Suprapubic skin (tissue), 4 donors: ENCODE measurements at places on chromosomes 5 and 9.

DNA sequence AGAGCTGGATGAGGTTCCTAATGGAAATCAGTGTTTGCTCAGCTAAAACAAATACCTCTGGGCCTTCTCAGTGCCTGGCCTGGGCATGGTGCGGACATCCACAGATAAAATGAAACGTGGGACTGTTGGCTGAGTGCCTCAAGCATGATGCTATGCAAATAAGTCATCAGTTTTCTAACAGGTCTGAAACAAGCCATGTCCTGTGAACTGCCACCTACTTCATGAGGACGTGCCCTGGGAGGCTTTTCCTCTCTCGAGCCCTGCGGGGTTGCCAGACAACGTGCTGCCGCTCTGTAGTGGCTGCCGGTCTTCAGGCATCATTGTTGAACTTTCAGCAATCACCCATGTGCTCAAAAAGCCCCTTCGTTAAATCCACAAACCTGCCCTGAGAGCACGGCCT is 240.4 kb upstream of the IRX2 start:
- no peak for DNase-seq

DNA sequence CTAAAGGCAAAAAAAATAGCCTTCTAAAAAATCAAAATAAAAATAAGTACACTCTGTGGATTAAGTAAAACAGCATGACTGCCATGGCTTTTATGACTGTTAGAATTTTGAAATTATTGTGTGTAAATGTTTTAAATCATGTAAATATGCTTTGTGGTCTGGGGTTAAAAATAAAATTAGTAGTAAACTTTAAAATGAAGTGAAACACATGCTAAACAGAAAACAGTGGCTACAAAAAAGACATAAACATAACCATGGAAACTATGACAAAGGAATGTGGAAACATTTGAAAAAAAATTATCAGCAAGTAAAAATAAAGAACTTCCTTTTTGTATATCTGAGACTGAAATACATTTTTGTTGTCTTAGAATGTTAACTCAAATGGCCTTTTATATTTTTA is 134.5 kb upstream of the SPEF2 start:
- no peak for DNase-seq

- DNase-seq, result no peak
These were observed 260.9 kb upstream of the TUT7 start for GRCh38 chr9:86614871-86615849.

GRCh38 chr9:123059472-123060220 is 26.2 kb downstream of the GPR21 start:
- DNase-seq, result no peak

GRCh38 chr5:102890133-102890532 is 135.0 kb downstream of the PAM start:
- no peak for DNase-seq

GRCh38 chr9:237858-238345 is 23.2 kb downstream of the DOCK8 start:
- no peak for DNase-seq

DNA sequence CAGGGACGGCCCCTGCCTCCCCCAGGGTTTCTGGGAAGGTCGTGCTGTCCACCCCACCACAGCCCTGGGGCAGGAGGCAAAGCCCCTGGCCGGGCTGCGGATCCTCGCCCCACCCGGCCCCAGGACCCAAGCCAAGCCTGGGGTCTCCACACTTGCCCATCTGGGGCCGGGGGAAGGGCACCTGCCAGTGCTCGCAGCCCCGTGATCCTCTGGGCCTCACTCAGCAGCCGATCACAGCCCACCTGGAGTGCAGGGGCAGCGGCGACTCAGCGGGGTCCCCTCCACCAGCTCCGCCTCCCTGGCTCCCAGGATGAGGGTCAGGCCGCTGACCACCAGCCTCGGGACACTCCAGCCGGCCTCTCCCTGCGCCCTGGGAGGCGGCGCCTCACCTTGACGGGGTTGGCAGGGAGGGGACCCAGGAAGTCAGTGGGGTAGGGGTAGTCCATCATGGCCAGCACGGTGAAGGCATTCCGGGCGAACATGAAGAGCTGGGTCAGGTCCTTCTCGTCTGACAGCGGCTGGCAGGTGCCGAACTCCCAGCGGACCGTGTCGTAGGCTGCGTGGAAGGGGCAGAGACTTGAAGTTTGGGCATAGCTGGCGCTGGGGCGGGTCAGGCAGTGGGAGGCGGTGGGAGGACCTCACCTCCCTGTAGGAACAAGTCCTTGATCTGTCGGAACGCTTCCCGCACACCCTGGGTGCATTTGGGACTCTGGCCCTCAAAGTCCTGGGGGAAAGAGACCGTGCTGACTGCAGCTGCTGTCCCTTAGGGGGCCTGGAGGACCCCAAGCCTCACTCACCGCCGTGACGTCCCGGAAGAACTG is 1.8 kb downstream of the DPP7 start:
- DNase-seq, result no peak
